Left hindlimb (tissue), 1 donor: ENCODE measurements at places on chromosomes 1 and 21.

- DNase-seq = no peak
These were observed 212.0 kb upstream of the BEND5 start for GRCh38 chr1:48988633-48989197.

DNA sequence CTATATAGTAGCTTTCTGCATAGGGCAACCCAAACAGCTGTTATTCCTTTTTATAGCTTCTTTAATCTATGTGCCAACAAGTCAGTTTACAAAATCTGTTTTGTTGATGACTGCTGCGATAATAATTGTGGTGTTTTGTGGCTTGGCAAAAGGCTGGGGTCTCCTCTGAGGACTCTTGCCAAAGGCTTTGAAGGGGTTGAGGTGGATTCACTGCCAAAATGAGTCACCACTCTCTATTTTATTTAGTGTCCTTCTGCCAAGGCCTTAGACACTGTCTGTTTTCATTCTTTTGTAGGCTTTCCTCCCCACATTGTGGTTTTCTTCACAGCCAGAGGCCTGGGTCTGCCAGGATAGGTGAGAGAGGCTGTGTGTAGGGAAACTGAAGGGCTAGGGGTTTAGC, 161.8 kb downstream of the NFIA start:
- DNase-seq = peak; percentile 65

- no peak for DNase-seq
These were observed 73.8 kb downstream of the HSF2BP start for GRCh38 chr21:43585514-43585913.

GRCh38 chr21:44691686-44692085, 5.3 kb upstream of the KRTAP10-12 start:
- no peak for DNase-seq

GRCh38 chr21:46324390-46325072, 575 bp downstream of the PCNT start:
- peak; percentile 95 for DNase-seq

GRCh38 chr1:175193527-175193910, 943 bp upstream of the KIAA0040 start:
- DNase-seq = no peak

DNA sequence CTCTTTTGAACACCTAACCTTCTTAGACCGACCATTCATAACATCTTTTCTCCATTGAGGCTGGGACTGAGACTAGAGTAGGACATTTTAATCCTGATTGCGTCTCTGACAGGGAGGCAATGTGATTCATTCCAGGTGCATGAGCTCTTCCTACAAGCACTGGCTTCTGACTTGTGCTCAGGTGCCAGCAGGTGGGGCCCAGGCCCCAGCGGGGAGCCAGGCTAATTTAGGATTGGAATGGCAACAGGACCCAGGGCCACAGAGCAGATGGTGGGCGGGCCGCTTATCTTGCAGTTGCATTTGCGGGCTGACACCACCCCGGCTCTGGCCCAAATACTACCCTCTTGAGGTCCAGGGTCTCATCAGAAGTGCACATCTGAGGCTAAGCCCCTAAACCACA, 4.1 kb downstream of the GPA33 start:
- DNase-seq = no peak

GRCh38 chr1:89630048-89630447, 2.9 kb upstream of the LRRC8C start:
- no peak for DNase-seq

- no peak for DNase-seq
These were observed 19.8 kb downstream of the ADGRB2 start for GRCh38 chr1:31744165-31744888.

DNA sequence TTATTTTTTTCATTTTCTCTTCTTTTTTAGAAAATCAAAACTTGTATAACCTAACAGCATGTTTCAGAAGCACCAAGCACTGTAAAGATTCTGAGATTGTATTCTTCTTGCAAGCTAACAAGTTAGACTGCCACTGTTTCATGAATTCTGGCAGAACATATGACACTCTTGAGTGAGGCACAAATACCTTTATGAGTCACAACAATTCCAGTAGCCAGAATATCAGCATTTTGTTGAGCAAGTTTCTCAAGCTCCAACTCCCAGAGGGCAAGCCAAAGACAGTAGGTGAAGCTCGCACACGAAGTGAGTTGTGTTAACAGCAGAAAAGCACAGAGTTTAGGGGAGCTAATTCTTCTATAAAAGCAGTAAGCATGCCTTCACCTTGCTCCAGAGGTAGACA, 268.8 kb upstream of the NCAM2 start:
- no peak for DNase-seq

DNA sequence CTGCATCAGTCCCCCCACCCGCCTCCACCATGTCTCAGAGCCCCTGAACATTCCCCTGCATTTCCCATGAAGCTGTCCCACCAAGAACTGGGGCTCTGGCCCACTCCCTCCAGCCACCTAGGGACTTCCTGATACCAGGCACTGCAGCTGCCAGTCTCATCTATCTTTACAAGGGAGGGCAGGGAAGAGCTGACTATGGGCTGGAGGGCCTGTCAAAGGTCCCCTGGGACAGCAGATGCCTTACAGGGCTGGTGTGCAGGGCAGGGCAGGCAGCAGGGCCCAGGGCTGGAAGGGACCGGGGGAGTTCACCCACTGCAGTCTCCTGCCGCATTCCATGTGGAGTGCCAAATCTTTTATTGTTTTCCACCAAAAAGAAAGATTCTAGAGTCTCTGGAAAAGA, 17.6 kb downstream of the SHISA4 start:
- no peak for DNase-seq

DNA sequence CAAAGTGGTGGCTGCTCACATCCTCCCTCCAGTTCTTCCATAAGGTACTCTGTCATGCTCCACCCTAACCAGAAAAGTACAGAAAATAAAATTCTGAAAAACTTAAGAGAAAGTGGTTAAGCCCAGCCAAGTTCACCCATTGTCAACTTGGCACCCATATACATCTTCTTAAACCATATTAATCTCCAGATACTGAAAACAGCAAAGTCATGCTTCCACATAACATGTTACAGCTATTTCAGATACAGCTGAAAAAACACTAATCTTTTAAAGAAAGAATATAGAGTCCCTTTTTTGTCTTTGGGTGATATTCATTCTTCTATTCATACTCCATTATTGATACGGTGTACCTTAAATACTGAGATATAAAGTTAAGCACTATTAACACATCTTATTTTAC, 577.8 kb downstream of the KCNT2 start:
- no peak for DNase-seq

GRCh38 chr21:44653123-44653522, 1.3 kb downstream of the KRTAP12-4 start:
- DNase-seq = no peak

DNA sequence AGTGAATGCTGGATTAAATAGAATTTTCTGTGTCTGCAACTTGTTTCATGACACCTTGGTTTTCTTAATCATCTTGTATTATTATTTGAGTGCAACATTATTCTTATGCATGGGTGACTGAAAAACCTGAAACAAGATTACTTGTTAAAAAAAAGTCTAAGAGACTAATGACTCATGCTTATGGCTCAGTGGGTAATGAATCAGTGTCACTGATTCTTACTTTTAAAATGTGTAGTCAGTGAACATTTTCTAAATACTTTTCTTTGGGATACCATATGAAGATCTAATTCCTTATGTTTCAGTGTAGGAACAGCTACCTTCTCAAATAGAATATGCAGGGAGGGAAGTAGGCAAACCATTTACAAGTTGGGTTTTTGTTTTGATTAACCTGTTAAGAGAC, 65.5 kb downstream of the PRKAA2 start:
- DNase-seq = no peak

GRCh38 chr1:40014812-40015594, 25.5 kb upstream of the CAP1 start:
- no peak for DNase-seq

DNA sequence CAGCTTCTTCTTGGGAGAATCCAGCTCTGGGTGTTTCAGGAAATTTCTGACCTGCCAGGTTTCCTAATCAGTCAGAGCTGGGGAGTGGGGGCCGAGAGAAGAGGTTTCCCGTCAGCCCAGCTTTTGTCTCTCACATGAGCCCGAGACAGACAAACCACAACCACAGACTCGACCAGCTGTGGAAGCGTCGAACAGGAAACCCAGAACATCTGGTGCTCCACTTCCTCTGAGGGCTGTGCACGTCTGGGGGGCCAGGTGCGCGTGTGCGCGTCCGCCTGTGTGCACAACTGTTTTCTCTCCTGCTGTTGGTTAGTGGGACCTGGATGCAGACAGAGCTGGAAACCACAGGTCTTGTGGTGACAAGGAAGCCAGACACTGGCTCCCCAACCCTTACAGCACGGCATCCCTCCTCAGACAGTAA, 113.0 kb upstream of the SLC25A33 start:
- DNase-seq = no peak

DNA sequence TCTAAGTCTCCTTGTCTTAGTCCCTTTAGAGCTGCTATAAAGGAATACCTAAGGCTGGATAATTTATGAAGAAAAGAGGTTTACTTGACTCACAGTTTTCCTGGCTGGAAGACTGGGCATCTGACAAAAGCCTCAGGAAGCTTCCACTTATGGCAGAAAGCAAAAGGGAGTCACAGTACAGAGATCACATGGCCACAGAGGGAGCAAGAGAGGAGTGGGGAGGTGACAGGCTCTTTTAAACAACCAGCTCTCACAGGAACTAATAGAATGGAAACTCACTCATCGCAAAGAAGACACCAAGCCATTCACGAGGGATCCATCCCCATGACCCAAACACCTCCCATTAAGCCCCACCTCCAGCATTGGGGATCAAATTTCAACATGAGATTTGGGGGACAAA, 68.8 kb downstream of the DDAH1 start:
- DNase-seq = no peak

- no peak for DNase-seq
These were observed 14.0 kb downstream of the TRNAU1AP start for GRCh38 chr1:28566931-28567330.
